ENCODE measurements at places on chromosomes 7 and 10.

GRCh38 chr10:60314069-60314940 is 75.4 kb downstream of the ANK3 start:
- no peak for DNase-seq

- no peak for DNase-seq
These were observed 114.2 kb upstream of the ADAM12 start for GRCh38 chr10:126502441-126502840.

- no peak for DNase-seq
These were observed 21.6 kb downstream of the PRPF18 start for GRCh38 chr10:13608246-13608853.

DNA sequence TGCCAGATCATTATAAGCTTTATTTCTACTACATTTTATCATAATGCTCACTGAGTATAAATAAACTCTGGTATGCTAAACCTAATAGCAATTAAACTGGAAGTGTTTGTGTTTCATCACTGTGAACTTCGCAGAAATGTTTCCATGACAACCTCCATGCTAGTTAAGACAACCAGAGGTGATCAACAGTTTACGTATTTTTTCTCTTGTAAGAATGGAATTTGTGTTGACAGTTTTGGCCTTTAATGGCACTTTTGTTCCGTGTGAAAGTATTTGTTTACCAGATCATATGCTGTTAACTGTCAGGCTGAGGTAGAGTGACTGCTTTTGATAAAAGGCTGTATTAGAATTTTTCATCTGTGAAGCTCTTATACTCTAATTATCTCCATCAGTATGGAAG is 212.1 kb upstream of the PPP1R3A start:
- DNase-seq = no peak

- no peak for DNase-seq
These were observed 109.4 kb downstream of the SEMA3A start for GRCh38 chr7:84085147-84085546.

DNA sequence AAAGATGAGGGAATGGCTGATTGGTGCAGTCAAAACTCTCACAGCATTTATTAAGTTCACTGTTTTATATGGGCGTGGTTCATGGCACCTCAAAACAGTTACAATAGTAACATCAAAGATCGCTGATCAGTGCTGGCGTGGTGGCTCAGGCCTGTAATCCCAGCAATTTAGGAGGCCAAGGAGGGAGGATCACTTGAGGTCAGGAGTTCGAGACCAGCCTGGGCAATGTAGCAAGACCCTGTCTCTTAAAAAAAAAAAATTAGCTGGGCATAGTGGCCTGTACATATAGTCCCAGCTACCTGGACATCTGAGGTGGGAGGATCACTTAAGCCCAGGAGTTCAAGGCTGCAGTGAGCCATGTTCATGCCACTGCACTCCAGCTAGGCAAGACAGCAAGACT is 48.5 kb downstream of the KLHDC10 start:
- DNase-seq = no peak

- no peak for DNase-seq
These were observed 1.9 kb upstream of the CPED1 start for GRCh38 chr7:120986650-120987049.

- DNase-seq = no peak
These were observed 73.2 kb downstream of the SYPL1 start for GRCh38 chr7:106038916-106039315.

GRCh38 chr7:116897661-116898060 is 35.3 kb downstream of the CAPZA2 start:
- DNase-seq = no peak

DNA sequence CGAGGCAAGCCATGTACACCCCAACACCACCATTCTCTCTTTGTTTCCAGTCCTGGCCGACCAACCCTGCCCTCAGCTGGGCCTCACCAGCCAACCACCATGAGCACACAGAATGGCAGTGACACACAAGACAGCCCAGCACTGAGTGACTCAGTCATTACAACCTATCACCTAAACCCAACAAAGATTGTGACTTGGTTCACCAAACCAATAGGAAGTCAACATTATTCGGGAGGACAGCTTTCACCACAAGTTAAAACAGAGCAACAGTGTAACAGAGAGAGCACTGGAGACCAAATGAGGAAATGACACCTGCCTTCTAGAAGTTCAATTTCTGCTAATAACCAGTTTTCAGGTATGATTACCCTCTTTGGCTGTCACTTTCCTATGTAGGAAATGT is 72.1 kb downstream of the DNMBP start:
- no peak for DNase-seq

GRCh38 chr7:157839672-157840167 is 502.9 kb downstream of the DNAJB6 start:
- DNase-seq = no peak

GRCh38 chr10:43123361-43124093 is 14.7 kb upstream of the CSGALNACT2 start:
- DNase-seq = no peak

DNA sequence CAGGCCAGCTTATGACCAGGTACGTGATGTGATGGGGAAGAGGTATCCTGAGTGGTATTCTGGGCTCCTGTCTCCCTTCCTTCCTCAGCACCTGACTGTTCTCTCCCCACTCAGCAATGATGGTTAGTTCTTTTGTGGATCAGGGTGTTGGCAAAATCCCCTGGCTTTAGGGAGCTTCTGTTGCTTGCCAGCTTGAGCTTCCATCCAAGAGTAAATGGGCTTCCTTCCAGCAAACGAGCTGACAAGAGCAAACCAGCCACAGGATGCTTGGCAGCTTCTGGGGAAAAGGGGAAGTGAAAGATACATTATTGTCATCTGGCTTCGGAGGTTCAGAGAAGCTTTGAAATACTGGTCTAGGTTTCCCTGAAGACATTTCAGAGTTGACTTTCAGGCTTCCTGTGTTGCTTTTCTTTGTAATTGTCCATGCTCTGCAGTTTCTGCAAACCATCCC is 5.2 kb downstream of the DUSP5 start:
- no peak for DNase-seq

GRCh38 chr7:5421714-5422395 is 1.8 kb downstream of the TNRC18 start:
- peak; percentile 68 for DNase-seq

- no peak for DNase-seq
These were observed 65.4 kb upstream of the DNAJB6 start for GRCh38 chr7:157271315-157271990.

DNA sequence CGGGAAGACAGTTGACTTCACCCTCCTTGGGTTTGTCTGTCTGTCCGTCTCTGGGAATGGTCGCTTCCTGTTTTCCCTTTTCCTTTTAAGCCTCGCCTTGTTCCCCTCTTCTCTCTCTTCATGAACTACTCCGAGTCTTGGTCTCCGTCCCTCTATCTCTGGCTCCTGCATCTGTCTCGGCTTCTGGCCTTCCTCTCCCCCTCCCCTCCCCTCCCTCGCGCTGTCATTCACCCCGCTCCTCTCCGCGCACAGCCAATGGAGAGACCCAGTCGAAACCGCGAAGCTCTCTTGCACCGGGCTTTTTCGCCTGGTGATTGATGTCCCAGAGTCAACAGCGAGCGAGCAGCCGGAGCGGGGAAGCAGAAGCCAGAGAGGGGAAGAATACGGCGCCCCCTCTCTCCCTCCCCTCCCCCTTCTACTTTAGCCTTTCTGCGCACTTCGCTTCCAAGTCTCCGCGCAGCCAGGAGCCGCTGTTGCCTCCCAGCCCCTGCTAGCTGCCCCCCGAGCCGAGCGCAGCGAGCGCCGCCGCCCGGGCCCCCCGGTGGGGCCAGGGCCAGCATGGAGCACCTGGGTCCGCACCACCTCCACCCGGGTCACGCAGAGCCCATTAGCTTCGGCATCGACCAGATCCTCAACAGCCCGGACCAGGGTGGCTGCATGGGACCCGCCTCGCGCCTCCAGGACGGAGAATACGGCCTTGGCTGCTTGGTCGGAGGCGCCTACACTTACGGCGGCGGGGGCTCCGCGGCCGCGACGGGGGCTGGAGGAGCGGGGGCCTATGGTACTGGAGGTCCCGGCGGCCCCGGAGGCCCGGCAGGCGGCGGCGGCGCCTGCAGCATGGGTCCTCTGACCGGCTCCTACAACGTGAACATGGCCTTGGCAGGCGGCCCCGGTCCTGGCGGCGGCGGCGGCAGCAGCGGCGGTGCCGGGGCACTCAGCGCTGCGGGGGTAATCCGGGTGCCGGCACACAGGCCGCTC is at the start of gene TLX1:
TLX1 (plus strand) TSS at position 317 of the 978 bp plus-strand sequence; CDS start at position 559, 242 bp downstream.
- no peak for DNase-seq

DNA sequence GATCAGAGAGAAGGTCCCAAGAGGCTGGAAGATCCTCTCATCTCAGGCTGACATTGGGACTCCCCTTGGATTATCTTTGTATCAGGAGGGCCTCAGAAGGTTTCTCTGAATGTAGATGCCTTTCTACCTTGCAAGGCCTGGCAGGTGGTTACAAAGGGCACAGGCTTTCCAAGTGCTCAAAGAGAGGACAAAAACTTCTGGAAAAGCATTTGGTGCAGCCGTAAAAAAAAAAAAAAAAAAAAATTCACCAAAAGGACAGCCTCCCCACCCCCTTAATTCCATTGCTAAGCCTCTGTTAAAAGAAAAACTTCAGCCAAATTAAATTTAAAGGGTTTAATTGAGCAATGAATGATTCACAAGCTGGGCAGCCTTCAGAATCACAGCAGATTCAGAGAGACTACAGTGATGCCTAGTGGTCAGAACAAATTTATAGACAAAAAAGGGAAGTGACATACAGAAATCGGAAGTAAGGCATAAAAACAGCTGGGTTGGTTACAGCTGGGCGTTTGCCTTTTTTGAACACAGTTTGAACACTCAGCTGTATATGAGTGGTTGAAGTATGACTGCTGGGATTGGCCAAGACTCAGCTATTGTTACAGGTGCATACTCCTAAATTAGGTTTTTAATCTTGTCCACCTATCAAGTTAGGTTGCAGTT is 42.5 kb upstream of the LRGUK start:
- no peak for DNase-seq

DNA sequence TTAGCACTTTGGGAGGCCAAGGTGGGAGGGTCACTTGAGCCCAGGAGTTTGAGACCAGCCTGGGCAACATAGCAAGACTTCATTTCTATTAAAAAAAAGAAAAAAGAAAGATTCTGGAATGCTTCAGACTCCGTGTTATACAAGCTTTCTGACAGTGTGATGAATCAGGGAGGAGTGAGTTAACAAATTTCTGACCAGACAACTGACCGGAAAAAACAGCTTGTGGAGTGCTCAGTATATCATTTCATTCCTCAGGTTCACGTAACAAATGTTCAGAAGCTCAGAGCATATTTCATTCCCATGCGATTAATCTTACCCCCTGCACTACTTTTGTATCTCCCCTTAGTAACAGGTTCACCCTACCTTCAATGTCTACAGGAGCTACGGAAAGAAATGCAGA is 28.6 kb upstream of the TNPO3 start:
- no peak for DNase-seq

DNA sequence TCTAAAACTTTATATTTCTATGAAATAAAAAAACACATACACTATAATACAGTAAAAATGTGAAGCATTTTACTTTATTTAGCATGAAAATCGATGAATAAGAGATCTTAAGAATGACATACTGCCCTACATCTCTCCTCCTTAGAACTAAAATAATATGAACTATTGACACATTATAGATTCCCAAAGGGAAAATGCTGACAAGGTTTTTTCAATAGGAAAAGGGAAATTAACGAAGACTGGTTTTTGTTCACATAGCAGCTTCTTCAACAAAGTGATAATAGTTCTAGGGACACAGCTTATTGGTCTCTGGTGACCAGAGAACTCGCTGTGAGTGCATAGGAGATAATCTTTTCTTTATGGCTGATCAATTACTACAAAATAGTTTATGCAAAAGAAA is 57.9 kb upstream of the FEZF1 start:
- no peak for DNase-seq

DNA sequence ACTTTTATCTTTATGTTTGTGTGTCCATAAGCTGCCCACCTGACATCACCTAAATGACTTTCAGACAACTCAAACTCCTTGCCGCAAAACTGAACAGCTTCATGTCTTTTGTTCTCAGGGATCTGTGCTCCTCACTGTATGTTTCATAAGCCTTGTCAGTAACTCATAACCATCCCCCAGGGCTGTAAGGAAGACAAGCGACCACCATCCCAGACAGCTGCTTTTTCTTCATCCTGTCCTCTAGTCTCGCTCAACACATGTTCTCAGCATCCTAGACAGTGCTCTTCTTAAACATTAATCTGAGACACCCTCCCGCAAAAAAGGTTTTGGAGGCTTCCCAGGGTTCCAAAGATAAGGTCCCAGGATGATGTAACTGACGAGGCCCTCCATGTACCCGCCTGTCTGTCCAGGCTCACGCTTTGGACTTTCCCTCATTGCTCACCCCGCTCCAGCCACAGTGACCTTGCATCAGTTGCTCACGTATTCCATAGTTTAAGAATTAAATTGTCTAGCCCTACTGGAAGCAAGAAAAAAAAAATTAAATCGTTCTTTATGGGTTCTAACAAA is 69.8 kb downstream of the MAP3K8 start:
- no peak for DNase-seq

DNA sequence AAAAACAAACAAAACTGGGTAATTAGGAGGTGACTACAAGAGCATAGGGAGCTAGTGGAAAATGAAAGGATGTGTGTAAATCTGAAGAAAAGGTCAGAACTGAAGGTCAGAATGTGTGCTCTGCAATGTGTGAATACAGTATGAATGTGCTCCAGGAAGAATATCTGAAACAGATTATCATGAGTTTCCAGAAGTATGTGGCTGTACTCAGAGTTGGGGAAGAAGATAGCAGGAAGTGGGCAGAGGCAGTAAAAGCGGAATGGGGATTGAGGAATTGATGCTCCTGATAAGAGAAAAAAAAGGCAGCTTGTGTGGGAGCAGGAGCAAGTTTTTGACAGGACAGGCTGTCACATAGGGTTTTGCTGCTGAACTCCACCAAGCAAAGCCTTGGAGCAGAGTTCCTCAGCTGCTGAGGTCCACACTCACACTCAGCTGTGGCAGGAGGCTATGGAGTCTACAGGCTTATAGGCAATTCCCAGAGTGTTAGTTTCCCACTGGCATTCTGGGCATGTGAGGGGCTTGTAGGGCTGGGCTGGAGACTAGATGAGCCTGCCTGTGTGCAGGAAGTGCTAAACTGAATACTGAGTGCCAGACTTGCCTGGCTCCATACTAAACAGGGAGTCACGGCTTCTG is 22.9 kb downstream of the H2AZ2 start:
- no peak for DNase-seq

DNA sequence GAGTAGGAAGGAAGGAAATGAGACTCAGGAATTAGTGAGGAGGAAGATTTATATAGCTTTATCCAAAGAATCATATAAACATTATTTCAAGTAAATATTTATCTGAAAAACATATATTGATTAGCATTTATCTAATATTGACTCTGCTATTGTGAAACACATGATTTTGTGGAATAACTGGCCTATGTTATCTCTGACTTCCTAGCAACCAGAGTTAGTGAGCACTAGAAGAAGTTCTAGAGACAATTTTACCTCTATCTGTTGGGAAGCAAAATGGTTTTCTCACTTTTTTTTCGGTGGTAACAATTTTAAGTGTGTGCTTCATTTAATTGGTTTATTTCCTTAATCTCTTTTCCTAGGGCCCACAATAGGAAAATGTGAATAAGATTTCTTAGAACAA is 21.6 kb downstream of the MDFIC start:
- no peak for DNase-seq

Measured in tibial nerve (tissue), 4 donors.